ENCODE measurements at places on chromosomes 4 and X. TPM values are rescaled to one million over a fixed set of nuclear protein-coding genes. Genes with fewer than 3 reads are reported as not detected.

Gene DDIT4L
- total RNA-seq, result not detected

Gene BANK1
- 0.46 TPM for total RNA-seq

Gene MAGIX
- total RNA-seq, result 2.2 TPM

Gene IL21
- 0.50 TPM for total RNA-seq

Gene AMTN
- total RNA-seq, result not detected

Data from activated naive CD4-positive, alpha-beta T cell treated with anti-CD3 and anti-CD28 coated beads, Interleukin-2, amount 10 ng/mL, durations not matched to agents 5 hours and 36 hours (primary cell).